ENCODE measurements at places on chromosomes 3 and 15.

GRCh38 chr3:58899953-58900298, 149.9 kb downstream of the CFAP20DC start:
- peak; percentile 27 for DNase-seq

DNA sequence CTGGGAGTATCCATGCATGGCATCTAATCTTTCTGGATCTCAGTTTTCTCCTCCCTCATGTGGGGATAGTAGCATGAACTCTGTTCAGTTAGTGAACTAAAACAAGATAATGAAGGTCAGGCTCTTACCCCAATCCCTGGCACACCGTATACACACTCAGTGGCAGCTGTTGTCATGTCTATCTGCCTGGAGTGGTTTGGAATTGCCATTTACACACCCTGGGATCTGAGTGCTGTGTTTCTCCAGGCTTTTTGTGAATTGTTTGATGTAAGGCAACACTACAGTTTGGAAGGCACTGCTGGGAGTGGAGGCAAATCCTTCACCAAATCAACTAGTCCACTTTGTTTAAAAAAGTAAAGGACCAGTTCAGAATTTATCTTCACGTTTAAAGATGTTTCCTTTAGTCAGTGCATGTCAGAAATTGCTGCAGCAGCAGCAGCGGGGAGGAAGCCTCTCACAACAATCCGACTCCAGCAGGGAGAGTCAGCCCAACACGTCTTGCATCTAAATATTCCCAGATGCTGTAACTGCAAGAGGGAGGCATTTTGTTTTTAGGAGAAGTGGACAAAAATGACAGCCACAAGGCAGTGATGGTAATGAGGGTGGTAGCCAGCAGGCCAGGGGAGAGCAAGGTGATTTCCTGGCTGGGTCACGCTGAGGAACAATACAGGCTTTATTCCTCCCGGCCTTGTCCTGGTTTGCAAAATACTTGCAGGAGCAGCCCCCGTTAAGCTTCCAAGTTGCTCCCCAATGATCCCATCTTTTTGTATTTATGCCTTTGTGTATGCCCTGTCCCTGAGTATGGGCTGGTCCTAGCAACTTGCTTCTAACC, 128.5 kb upstream of the LRIG1 start:
- DNase-seq = no peak

GRCh38 chr15:60343221-60343970, 54.4 kb downstream of the ANXA2 start:
- no peak for DNase-seq

- DNase-seq = no peak
Measured at GRCh38 chr3:78792212-78792611, 975.6 kb downstream of the ROBO1 start.

DNA sequence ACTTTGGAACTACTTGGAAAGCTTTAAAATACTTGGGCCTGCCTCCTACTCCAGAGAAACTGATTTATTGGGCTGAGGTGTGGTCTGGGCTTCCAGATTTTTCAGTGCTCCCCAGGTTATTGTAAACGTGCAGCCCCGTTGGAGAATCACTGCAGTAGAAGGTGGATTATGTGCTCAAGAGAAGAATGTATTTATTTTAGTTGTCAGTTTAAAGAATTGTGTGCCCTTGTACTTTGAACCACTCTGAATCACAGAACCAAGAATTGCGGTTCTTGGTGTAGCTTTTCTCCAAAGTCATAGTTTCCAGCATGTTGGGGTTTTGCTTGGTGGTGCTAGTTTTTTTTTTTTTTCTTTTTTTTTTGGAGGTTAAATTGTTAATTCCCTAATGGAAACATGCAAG, 1.6 kb downstream of the TATDN2 start:
- DNase-seq = no peak

DNA sequence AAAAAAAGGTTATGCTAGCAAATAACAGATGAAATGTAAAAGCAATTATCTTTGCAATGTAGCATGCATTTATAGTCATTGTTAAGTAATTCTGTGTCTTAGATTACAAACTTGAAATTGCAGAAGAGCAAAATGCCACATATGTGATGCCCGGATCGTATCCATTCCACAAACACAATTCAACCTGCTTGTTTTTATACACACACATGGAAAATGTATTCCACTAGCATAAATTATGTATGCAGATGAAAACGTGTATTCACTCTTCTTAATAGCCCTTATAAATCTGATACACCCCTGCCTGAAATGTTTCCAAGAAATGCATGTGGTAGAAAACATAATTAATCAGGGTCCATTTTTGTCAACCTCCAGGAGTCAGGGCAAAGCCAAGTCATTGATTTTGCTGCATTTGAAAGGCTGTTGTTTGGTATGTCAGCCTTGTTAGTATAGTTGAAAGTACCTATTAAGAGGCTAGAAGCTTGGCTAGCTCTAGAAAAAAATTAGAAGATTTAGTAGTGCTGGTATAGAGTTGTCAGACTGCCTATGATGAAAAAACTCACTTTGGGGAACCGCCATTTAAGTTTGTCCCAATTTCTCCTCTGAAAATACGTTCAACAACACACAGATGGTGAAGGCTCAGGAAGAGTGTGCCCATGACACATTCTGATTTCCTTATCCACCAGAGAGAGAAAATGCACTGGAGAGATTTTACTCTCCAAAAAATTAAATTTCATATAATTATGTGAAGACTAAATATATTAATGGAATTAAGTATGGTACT, 69.2 kb upstream of the TMC3 start:
- DNase-seq = no peak

GRCh38 chr3:138253609-138254008, 66.5 kb downstream of the ARMC8 start:
- DNase-seq = no peak

DNA sequence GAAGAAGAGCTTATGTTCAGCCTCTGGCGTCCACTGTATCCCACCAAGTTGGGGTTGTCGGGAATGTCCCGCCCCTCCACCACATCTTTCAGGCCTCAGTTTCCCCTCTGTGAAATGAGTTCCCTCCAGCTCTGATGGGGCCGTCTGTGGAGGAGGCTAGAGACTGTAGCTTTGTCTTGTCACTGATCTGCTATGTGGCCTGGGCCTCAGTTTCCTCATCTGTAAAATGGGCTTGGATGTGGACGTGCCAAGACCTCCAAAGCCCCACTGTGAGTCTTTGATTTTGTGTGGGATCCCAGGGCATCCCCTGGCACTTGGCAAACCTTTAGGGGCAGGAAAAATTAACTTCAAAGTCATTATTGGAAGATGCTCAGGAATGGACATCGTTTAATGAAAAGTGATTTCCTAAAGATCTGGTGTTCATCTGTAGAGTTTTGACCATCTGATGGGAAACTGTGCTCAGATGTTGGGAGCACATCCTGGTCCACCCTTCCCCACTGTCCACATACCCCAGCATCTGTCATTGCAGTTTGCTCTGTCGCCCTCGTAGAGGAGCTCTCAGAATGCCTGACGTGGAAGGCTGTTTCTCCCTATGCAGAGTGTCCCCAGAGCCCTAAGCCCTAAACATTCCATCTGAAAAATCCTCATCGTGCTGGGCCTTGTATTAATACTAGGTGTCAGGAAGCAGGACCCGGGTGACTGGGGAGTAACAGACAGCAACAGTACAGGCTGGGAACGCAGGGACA, 28.5 kb downstream of the SLC6A6 start:
- DNase-seq = no peak

- no peak for DNase-seq
Measured at GRCh38 chr3:54447427-54447826, 325.1 kb downstream of the CACNA2D3 start.

GRCh38 chr3:4060064-4060463, 243.1 kb upstream of the SETMAR start:
- DNase-seq = no peak

GRCh38 chr3:192467230-192468140, 259.9 kb downstream of the FGF12 start:
- peak; percentile 53 for DNase-seq

GRCh38 chr3:41296556-41296955, 97.3 kb downstream of the CTNNB1 start:
- DNase-seq = no peak

- DNase-seq = no peak
Measured at GRCh38 chr3:186513386-186513785, 30.8 kb downstream of the CRYGS start.

- no peak for DNase-seq
Measured at GRCh38 chr15:42994546-42994945, 74.0 kb upstream of the TTBK2 start.

- DNase-seq = no peak
Measured at GRCh38 chr3:73319179-73319769, 257.8 kb downstream of the EBLN2 start.

- peak; percentile 43 for DNase-seq
Measured at GRCh38 chr15:90053685-90054466, 48.4 kb downstream of the IDH2 start.

DNA sequence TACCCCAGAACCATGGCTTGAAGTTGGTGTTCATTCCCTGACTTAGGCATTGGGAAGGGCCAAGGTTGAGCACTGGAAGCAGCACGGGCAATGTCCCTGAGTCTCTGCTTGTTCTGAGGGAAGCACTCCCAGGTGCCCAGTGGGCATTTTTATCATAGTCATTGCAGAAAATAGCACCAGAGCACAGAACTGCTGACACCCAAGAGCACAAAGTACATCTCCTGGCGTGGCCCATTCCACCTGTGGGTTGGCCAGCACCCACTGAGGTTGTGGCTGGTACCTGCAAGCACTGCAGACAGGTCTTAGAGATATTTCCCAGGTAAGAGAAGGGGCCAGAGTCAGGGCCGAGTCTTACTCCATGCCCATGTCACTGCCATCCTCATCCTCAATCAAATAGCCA, 28.5 kb upstream of the GCNT3 start:
- DNase-seq = no peak

DNA sequence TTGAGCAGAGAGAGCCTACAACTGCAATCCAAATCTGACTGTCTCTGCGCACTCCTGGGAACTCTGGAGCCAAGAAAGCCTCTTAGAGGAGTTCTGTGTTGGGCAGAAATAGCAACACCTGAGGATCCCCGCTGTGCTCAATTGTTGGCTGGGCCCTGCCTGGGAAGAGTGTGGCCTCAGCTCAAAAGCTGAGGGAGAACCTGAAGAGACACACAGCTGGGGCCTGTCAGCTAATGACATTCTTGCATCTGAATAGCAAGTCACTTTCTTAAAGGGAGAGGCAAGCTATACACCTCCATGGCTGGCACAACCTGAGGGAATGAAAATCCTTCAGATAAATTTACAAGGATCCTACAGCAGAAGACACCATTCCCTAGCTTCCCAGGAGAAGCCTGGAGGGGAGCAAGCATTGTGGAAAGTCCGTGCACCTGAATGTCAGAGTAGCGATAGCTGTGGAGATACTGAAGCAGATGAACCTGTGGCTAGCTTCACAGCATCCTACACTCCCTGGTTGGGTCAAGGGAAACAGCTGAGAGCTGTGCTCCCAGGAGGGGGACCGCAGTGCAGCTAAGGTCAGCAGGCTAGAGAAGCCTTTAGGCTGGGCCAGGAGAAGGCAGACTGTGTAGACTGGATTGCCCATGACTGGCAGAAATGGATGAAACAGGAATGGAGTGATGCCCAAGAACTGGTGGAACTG, 159.9 kb upstream of the PFN2 start:
- DNase-seq = no peak

DNA sequence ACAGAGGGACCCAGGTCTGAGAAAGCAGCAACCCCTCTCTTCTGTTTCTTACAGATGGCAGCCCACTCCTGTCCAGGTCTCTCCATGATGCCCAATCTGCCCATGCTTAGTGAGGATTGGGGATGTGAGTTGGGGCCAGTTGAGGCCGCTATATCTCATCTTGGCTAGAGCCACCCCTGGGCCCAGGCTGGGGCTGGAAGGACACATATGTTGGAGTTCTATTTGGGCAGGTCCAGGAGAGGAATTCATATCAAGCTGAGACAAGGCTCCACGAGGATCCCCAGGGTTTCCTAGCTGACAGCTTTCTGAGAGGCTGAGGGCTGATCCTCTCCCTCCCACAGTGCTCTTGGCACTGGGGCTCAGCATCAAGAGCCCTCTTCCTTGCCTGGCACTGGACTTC, 11.4 kb downstream of the TGM5 start:
- no peak for DNase-seq

GRCh38 chr3:139906418-139906817, 28.6 kb upstream of the CLSTN2 start:
- DNase-seq = no peak

- DNase-seq = peak; percentile 81
Measured at GRCh38 chr3:162512488-162512887, 1015.9 kb downstream of the OTOL1 start.

- no peak for DNase-seq
Measured at GRCh38 chr15:75455982-75456531, 4.6 kb upstream of the SIN3A start.

- DNase-seq = no peak
Measured at GRCh38 chr15:83602021-83602420, 51.9 kb upstream of the ADAMTSL3 start.

DNA sequence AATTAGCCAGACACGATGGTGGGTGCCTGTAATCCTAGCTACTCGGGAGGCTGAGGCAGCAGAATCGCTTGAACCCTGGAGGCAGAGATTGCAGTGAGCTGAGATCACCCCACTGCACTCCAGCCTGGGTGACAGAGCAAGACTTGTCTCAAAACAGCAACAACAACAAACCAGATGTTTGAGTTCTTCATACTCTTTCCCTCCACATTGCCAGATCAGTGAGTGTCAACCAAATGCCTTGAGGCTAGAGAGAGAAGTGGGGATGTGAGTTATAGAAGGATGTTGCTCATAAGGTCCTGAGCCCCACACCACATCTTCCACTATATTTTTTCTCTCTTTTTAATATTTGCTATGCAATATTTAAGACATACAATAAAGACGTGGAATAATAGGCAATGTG, 19.8 kb downstream of the MAPKBP1 start:
- no peak for DNase-seq

- peak; percentile 22 for DNase-seq
Measured at GRCh38 chr3:26099692-26100091, 309.8 kb downstream of the OXSM start.

- DNase-seq = peak; percentile 47
Measured at GRCh38 chr15:93036951-93037819, 51.8 kb downstream of the RGMA start.

DNA sequence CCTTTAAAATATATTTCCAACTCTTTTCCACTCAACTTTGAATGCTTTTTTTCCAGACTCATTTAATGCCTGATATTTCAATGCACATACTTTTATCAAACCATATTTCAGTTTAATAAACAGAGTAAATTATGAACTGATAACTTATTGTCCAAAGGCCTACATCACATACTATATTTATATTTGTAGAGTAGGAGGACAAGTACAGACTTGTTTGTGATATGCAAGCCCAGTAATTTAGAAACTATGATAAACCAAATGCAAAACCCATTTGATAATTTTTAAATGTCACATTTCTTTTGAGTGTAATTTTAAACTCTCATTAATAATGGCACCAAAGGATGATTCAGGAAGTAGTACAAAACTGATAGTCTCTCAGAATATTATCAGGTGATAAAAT, 3.3 kb downstream of the RFX7 start:
- DNase-seq = no peak

- no peak for DNase-seq
Measured at GRCh38 chr15:83352119-83352518, 67.7 kb upstream of the BNC1 start.

GRCh38 chr3:145272684-145273083, 888.3 kb downstream of the PLOD2 start:
- DNase-seq = peak; percentile 10

DNA sequence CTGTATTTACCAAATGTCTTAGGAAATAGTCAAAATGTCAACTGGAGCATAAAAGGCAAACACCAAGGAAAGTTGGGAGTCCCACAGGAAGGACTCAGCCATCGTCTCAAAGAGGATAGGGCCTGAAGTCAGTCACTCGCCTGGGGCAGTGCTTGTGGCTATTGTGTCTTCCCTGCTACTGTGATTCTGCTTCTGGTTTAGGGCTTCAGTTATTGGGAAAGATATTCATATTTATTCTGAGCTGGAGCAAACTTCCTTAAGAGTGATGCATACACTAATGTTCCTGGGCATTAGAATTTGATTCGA, 118.1 kb downstream of the EDEM1 start:
- no peak for DNase-seq
